Activated naive CD8-positive, alpha-beta T cell treated with anti-CD3 and anti-CD28 coated beads for 36 hours (primary cell): ENCODE measurements at places on chromosomes 16 and 17. TPM values are rescaled to one million over a fixed set of nuclear protein-coding genes. Genes with fewer than 3 reads are reported as not detected.

The ADGRG1 gene
- total RNA-seq, result 3.0 TPM

The RHOT1 gene
- total RNA-seq, result 22.9 TPM

GRCh38 chr17:34412534-34412933 lies 49.5 kb upstream of the CCL1 start:
- DNase-seq, result no peak

DNA sequence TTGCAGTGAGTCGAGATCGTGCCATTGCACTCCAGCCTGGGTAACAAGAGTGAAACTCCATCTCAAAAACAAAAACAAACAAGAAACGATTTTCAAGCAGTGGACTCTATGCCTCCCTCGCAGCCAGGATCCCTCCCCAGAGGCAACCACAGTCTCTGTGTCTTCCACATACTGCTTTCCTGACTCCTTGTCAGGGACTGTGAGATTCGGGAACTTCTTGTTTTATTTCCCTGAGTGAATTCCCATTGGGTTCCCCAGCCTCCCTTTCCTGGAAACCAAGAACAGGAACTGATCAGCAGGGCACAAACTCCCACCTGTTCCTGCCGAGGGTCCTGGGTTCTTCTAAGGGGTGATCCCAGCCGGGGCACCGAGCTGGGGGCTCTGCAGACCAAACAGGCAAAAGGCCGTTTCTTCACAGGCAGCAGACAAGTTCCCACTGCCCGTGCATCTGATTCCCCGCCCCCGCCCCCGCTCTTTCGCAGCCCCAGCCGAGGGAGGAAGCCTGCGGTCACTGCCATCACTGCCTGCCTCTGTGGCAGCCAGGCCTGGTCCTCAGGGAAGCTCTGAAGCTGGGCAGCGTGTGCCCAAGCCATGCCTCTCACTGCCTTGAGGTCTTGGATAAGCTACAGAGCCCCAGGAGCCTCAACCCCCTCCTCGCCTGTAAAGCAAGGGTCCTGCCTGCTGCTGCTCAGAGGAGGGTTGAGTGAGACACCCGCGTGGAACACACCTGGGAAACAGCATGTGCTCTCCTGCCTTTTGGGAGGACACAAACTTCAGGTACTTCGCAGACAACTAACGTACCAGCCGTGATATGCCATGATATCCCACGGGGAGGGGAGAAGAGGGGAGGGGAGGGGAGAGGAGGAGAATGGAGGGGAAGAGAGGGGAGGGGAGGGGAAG lies 5.5 kb upstream of the PIEZO1 start:
- no peak for DNase-seq

DNA sequence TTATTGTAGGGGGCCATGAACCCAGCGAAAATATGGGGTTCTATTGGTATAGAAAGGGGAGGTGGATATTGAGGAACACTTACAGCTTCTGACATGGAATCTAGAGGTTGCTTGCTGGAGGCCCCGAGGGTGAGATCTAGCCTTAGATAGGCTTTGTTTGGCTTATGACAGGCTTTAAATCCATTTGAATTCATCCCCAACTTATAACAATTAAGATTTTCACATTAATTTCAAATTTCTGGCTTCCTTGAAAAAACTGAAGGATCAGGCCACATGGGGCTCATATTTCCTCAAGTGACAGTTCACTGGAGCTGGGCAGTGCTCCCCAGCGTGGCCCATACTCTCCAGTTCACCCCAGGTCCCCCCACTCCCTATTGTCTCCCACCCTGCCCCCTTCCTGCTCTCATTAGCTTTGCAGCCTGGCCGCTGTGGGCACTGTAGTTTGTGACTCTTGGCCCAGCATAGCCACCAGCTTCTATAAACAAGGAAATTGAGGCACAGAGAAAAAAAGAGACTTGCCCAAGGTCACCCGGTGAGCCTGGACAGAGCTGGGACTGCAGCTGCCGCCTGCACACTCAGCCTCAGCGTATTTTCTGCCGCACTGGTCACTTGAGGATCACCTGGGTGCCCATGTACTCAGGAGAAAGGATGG lies 19.8 kb upstream of the ADGRG1 start:
- DNase-seq, result no peak

DNA sequence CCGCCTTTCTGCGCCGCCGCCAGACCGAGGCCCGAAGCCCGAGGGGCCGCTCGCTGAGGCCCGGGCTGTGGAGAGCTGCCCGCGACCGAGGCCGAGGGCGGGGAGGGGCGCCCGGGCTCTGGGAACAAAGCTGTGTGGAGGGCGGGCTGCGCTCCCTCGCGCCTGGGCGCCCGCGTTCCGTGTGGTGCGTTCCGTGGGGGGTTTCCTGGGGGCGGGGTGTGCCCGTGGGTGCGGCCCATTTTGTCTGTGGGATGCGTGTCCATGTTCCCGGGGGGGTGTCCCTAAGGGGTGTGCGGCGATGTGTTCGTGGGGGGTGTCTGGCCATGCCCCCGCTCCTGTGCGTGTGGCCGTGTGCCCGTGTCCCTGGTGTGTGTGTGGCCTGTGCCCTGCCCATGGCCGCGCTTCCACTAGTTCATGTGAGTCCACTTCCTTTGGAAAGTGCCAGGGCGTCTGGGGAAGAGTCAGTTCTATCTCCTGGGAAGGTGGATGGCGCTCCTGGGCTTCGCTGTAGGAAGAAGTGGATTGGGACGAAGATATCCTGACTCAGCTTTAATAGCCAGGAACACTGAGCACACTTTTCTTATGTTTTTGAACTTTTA lies 520 bp downstream of the JPT2 start:
- DNase-seq, result peak; percentile 47

The TSEN54 gene
- total RNA-seq, result 44.6 TPM

The HYDIN gene
- not detected for total RNA-seq

The TBC1D3C gene
- 0.86 TPM for total RNA-seq

The PRSS36 gene
- 0.74 TPM for total RNA-seq

DNA sequence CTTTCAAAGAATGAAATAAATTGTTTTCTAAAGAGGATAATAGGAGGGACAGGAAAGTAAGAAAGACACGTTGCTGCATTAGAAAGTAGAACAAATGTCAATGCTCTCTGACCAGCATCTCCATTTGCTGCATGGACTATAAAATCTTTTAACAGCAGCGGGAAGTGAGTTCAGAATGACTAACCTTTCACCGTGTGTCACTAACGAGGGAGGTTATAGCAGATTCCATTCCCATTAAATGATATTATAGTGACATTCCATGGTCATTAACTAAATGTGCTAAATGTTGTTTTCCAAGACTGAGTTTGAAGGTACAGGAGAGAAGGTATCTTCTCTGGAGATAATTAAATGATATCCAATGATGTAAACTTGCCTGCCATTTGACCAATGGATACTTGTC lies 127.1 kb upstream of the HS3ST3A1 start:
- DNase-seq, result no peak

The MYH1 gene
- not detected for total RNA-seq

- DNase-seq, result no peak
These were observed 17.8 kb upstream of the NAGLU start for GRCh38 chr17:42518046-42518754.

The NUPR1 gene
- not detected for total RNA-seq

The RAMP2 gene
- total RNA-seq, result not detected

The ALDH3A1 gene
- 0.47 TPM for total RNA-seq

The ACE gene
- not detected for total RNA-seq

DNA sequence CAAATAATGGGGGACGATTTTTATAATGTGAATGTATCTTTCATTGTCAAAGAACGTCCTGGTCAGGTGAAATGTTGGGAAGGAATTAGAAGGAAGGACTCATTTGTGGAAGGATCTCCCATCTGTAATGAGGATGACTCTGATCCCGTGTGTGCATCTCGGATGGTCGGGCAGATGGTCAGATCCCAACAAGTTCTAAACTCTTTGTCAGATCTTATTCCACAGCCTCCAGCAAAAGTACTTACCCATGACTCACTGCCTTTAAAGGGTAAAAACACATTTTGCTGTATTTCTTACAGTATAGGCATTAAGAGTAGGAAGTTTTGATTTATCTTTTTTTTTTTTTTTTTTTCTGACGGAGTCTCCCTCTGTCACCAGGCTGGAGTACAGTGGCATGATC lies 539 bp upstream of the KRTAP4-8 start:
- DNase-seq, result no peak

The PPM1E gene
- 0.06 TPM for total RNA-seq

DNA sequence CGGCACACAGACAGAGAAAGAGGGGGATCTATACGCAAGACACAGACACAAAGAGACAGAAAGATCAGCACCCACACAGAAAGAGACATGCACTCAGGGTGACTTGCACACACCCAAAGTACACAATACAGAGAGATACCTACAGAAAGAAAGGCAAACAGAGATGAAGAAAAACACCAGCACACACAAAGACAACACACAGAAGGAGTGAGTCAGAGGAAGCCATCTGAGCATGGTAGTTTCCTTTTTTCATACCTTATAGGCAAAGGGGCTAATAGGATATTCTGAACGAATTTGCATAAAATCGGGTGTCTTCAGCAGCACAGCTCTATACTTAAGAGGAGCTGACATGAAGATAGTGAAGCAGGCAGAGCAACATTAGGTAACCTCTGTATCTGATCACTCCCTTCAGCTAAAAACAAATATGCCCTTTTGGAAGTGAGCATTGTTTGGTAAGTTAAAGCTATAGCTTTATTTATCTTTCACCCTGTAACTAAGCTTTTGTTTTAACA lies 198.6 kb downstream of the AATF start:
- no peak for DNase-seq

The CEMP1 gene
- not detected for total RNA-seq

The TLCD3B gene
- total RNA-seq, result 1.2 TPM

GRCh38 chr16:74079232-74079586 lies 217.4 kb upstream of the PSMD7 start:
- DNase-seq, result no peak

DNA sequence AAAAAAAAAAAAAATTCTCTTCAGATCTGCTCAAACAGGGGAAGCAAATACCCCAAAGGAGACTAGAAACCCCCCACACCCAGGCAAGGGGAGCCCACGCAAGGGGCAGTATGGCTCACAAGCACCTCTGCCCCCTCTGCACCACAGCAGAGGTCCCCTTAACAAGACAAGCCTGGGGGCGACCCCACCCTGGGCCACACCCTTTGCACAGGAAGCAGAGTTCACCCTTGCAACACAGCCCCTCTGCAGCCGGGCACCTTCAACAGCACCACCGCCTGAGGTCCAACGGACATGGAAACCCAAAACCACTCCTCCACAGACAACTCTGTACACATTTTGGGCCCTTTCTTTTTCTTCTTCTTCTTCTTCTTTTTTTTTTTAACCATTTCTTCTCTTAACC lies 12.8 kb downstream of the AXIN1 start:
- no peak for DNase-seq

The G6PC1 gene
- total RNA-seq, result not detected

GRCh38 chr16:71629278-71630016 lies 3.5 kb downstream of the MARVELD3 start:
- no peak for DNase-seq

DNA sequence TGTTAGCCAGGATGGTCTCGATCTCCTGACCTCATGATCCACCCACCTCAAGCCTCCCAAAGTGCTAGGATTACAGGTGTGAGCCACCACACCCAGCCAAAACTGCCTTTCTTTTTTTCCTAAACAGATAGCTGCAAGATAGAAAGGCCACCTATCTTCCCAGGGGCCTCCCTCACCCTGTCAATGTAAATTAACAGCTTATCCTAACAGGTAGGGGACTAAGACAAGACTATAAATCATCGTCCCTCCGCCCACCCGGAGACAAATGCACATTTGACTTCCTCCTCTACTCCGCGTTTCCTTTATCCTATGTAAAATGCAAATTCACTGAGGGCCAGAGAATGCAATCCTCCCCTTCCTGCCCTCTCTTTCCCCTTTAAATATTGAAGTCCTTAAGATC lies 71.4 kb downstream of the MARF1 start:
- DNase-seq, result no peak

- DNase-seq, result no peak
These were observed 2.0 kb upstream of the GRIN2C start for GRCh38 chr17:74861662-74862107.

- no peak for DNase-seq
These were observed 123.1 kb upstream of the MON1B start for GRCh38 chr16:77067900-77068299.

- peak; percentile 60 for DNase-seq
These were observed 3.4 kb downstream of the MYO18A start for GRCh38 chr17:29176558-29177351.

The WDR90 gene
- total RNA-seq, result 84.5 TPM

DNA sequence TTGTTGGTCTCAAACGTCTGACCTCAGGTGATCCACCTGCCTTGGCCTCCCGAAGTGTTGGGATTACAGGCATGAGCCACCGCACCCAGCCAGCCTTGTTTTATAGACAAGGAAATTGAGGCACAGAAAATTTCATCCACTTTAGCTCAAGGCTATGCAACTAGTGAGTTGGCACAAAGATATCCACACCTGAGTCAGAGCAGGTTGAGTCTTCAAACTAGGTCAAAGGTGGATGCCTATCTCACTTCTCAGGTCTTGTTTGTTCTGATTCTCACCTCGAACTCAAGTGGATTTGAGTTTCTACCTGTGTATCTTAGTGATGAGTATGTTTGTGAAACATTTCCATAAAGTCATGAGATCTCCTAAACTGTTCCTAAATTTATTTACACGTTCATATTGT lies 35.6 kb upstream of the GAS7 start:
- no peak for DNase-seq

The PIMREG gene
- total RNA-seq, result 5.7 TPM
